ENCODE measurements at places on chromosomes 13 and 19.

DNA sequence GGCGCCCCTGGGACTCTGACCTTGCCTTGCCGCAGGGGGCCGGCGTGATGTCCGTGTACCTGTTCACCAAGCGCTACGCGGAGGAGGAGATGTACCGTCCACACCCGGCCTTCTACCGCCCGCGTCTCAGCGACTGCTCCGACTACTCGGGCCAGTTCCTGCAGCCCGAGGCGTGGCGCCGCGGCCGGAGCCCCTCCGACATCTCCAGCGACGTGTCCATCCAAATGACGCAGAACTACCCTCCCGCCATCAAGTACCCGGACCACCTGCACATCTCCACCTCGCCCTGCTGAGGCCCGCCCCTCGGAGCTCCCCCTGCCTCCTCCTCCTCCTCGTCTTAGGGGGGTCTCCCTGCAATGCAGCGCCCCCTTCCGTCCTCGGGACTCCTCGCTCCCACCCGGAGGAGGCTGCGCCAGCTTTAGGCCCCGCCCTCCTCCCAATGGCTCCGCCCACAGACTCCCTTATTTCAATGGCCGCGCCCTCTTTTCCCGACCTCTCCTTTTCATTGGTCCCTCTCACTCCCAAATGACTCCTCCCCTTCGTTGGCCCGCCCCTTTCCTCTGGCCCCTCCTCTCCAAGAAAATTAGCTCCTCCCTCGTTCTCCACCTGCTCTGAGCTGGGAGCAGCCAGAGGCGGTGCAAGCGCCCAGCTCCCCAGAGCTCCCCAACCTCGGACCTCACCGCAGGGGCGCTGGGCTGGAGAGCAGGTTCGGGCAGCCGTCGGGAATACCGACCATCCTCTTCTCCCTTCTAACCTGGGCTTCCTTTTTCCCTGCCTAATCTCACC, 20.5 kb upstream of the CACNG8 start:
- no peak for DNase-seq

GRCh38 chr19:1102407-1103131, 1.2 kb upstream of the GPX4 start:
- no peak for DNase-seq

DNA sequence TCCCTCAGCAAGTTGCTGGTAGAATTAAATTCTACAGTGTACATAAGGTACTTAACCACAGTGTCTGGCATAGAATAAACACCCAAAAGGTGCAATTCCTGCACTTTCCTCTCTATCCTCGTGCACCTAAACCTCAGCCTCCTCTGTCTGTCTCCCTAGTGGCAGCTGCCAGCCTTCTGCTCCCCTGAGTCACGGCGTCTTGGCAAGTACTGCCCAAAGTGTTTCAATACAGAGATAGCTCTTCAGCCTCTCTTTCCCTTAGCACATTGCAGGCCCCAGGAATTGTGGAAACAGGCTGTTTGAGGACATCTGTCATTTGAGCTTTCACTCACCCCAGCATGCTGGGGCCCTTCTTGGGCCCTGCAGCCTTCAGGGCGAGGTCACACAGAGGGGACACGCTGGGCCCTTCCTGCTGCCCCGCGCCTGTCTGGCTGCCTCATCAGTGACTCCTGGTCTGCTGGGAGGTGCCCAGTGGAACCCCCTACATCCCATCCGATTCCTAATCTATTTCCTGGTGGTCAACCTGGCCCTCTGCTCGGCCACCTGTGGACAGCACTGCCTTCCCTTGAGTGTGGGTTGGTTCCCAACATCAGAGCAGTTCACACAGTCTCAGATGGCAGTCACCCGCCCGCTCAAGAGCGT, 19.3 kb downstream of the COL4A2 start:
- no peak for DNase-seq

DNA sequence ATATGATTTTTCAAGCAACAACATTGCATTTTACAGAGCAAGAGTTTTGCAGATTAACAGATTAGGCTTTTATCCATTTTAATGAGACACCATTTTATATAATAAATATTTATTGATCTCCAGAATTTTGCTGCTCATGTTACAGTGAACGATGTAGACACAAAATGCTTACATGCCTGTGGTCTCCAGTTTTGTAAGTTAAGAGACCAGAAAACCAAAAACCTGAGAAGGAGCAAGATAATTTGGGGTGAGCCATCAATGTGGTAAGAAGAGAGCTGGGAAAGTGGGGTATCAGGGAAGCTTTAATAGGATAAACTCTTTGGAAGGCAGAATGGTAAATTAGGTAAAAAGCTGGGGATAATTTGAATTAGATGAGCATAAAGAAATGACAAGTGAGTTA, 2100.5 kb upstream of the PCDH20 start:
- no peak for DNase-seq

- no peak for DNase-seq
Observed at GRCh38 chr13:49807681-49808080, 15.2 kb upstream of the KPNA3 start.

GRCh38 chr13:110633776-110634175, 18.4 kb downstream of the NAXD start:
- DNase-seq = no peak

GRCh38 chr13:35957241-35957731, 173.9 kb downstream of the DCLK1 start:
- no peak for DNase-seq

DNA sequence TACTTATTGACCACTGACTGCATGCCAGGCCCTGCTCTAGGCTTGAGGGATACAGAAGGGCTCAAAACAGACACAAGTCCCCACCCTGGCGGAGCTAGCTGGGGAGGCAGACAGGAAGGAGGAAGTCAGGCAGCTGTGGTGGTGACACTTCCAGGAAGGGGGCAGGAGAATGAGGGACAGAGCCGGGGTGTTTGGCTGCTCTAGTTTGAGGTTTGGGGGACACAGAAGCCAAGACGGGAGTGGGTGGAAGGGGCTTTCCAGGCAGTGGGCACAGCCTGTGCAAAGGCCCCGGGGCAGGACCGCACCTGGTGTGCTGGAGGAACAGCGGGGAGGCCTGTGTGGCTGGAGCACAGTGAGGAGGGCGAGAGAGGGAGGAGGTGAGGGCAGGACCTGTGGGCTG, 4.0 kb downstream of the MRPL54 start:
- DNase-seq = no peak

DNA sequence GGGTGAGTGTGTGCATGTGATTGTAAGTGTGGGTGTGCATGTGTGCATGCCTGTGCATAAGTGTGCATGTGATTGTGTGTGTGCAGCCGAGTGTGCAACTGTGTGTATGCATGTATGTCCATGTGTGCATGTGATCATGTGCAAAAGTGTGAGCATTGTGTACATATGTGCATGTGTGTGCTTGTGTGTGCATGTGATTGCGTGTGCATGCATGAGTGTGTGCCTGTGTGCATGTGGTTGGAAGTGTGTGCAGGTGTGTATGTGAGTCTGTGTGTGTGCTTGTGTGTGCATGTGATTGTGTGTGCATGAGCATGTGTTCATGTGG, 3.5 kb downstream of the PODNL1 start:
- DNase-seq = no peak

DNA sequence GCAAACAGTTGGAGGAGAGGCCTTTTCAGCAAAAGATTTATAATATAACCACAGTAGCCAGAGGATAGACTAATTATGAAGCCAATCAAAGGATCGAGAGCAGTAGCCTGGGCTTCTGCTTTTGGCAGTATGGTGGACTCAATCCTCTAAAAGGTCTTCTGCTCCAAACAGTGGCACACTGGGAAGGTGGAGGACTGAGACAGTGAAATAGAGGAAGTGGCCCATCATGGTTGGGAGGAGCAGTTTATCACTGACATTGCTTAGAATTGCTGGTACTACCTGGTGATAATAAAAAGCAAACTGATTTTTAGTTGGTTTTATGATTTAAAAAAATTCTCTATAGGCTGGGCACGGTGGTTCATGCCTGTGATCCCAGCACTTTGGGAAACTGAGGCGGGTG, 20.9 kb upstream of the PLAUR start:
- no peak for DNase-seq

- no peak for DNase-seq
Observed at GRCh38 chr13:49733181-49733951, 42.1 kb upstream of the EBPL start.

DNA sequence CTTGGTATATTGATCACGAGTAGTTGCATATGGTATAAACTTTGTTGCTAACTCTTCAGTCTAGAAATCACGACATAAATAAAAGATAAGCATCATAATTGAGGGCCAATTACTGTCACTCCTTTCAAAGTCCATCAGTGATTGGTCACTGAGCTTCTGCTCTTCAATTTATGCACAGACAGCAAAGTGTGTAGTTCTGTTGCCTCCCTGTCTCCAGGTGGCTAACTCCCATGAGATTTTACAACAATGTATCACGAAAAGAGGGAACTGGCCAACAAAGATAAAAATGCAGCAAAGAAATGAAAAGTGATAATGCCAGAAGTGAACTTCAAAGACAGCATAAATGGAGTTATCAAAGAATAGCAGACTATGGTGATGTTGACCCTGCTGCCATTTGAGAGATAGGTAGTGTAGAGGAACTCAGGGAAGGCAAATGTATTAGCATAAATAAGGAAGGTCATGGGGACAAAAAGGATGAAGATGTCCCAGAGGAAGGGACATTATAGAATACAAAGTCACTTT, 12.7 kb upstream of the TNFSF14 start:
- DNase-seq = no peak

DNA sequence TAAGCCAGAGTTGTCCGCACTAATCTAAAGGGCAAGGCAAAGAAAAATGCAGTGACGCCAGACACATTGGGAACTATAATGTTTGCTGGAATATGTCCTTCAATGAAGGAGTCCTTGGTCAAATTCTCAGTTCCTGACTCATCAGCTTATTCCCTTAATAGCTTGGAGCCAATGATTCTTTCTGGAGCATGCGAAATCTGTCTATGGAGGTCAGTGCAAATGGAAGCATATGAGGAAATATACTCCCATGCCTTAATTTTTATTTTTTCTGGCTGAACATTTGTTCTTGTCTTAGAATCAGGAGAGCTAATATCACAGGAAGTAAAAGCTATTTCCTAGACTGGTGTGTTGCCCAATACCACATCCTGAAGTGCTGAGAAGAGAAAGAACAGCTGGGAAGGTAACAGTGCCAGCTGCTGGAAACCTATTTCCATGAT, 289.8 kb upstream of the SPRY2 start:
- DNase-seq = no peak

- DNase-seq = no peak
Observed at GRCh38 chr13:79943346-79944023, 397.4 kb downstream of the SPRY2 start.

- DNase-seq = no peak
Observed at GRCh38 chr19:55305491-55305890, 19.6 kb downstream of the TMEM150B start.

- DNase-seq = no peak
Observed at GRCh38 chr13:43242040-43242439, 218.7 kb downstream of the DNAJC15 start.

- no peak for DNase-seq
Observed at GRCh38 chr19:18772620-18773587, 18.2 kb downstream of the COMP start.

DNA sequence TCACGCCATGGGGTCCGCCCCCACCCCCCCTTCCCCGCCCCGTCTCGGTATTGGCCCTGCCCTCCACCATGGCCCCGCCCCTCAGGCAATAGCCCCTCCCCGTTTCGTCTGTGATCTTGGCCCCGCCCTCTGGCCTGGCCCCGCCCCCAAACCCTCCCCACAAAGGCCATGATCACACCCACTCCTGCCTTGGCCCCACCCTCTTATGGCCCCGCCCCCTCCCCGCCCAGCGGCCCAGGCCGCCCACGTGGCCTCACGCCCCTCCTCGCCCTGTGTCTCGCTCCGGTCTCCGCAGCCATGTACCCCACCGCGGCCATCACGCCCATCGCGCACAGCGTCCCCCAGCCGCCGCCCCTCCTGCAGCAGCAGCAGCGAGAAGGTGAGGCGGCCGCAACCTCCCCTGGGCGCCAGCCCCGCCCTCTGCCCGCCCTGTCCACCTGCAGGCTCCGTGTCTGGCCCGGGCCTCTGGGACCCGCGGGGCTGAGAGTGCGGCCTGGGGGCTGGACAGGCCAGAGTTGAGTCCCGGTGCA, 61.3 kb downstream of the CELF5 start:
- peak; percentile 51 for DNase-seq

- DNase-seq = no peak
Observed at GRCh38 chr13:42063105-42063504, 14.7 kb downstream of the DGKH start.

DNA sequence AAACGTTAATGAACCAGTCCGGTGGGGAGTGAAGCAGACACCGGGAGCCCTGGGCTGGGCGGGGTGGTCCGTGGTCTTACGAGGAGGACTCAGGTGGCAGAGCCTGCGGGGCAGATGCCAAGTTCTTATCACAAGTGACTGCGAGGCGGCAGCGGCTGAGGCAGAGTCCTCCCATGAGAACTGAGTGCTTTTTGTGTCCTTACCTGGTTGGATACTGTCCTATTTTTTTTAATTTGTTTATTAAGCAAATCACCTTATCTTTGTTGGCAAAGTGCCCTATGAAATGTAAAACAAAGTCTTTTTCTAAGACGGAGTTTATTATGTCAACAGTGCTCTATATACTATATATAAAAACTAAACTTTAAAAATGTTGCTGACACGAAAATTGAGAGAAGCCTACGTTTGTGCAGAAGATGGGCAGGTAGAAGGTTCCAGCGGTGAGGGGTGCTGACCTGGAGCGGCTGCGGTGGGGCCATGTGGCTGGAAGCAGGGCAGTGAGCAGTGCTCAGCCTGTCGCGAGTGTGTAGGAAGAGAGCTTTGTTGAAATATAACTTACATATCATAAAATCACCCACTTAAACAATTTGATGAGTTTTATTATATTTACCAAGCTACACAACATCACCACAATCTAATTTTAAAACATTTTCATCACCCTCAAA, 82.2 kb downstream of the ATP11A start:
- DNase-seq = no peak

DNA sequence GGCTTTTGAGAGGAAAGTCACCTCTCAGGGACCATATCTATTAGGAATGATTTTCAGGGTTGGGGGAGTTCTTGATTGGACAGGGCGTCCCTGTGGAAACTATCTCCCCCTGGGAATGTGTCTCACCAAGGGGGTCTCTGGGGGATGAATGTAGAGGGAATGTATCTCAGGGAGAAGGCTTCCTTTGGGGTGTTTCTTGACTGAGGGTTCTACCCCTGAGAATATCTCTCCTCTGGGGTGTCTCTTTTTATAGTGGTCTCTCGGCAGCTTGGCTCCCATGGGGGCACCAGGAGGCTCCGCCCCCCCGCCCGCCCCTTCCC, 1.0 kb downstream of the RTBDN start:
- DNase-seq = no peak

DNA sequence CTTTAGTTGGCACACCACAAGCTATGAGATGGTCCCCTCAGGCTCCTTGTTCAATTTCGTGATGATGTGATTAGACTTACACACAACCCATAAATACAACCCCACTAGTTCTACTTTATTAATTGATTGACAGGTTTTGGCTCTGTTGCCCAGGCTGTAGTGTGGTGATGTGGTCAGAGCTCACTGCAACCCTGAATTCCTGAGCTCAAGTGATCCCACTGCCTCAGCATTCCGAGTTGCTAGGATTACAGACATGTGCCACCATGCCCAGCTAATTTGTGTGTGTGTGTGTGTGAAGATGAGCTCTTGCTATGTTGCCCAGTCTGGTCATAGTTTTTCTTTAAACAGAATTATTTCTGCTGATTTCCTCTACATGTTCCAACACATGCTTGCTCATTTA, 17.5 kb upstream of the HTR2A start:
- no peak for DNase-seq
